Activated CD4-positive, alpha-beta memory T cell treated with anti-CD3 and anti-CD28 coated beads for 36 hours (primary cell): ENCODE measurements at places on chromosomes 6 and 20.

- peak; percentile 20 for DNase-seq
Observed at GRCh38 chr6:12957321-12958051, 240.9 kb downstream of the PHACTR1 start.

DNA sequence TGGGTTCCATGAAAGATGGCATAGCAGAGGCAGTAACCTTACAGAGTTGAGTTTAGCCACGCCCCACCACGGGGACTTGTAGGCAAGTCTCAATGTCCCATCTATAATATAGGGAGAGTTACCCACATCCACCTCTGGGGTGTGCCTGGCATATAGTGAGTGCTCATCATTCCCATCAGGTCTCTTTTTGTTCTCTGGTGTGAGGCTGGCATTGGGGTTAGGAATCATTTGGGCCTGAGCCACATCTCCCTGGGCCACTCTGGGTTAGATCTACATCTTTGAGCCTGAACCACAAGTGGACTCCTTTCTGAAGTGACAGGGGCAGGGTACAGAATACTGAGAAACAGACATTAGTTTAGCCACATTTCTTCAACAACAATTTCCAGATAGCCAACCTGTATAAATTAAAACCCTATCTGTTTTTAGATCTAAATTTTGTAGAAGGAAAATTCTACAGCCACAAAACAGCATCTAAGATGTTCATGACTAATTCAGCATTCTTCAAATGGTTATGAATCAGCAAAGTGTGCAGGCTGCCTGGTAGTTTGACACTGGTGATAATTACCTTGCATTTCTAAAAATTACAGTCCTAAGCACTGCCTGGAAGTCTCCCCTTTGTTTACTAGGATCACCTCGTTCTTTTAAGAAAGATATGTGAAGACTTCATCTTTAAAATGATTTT lies 20.1 kb downstream of the RNF24 start:
- DNase-seq, result peak; percentile 50

DNA sequence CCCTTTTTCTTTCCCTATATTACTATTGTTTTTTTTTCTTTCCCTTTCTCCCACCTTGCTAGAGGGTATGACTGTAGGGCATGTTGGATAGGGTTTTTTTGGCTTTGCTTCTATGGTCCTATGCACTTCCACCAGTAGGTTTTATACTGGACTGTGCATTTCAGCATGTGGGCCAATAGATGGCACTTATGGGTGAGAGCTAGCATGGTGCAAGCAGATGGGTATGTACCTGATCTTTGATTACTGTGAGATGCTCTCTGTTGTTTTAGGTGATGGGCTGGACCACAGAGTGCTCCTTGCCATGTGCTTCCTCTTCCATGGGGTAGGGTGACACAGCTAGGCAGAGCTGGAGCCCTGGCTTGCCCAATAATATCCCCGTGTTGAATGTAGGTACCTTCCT lies 128.5 kb upstream of the CHD6 start:
- no peak for DNase-seq

DNA sequence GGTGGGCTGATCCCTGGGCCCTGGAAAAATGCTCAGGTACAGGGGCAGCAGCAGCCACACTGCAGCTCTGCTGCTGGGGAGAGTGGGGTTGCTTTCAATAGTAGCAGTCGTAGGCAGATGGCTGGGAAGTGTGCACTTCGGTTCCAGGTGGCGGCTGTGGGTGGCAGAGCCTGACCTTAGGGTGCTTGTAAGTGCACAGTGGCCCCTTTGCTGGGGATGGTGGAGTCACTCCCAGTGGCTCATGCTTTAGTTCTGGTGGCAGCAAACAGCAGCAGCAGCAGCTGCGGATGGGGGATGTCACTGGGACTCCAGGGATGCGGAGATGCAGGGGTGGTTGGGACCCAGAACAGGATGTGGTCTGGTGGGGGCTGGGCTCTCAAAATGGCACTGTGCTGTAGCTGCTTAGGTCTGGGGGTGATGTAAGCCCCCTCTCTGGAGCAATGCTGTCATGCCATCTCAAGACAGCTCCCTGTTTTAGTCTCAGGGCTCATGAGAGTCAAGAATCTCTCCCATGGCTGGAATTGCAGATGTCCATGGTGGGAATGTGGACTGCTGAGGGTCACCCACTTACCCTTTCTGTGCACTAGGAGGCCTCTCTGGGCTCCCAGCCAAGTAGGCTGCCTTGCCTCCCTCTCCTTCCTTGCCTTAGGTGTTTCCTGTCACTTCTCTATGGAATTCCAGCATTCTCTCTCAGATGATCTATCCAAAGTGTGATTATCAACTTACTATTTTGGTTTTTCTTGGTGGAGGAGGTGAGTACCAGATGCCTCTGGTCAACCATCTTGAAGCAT lies 146.7 kb upstream of the SLC22A23 start:
- no peak for DNase-seq

DNA sequence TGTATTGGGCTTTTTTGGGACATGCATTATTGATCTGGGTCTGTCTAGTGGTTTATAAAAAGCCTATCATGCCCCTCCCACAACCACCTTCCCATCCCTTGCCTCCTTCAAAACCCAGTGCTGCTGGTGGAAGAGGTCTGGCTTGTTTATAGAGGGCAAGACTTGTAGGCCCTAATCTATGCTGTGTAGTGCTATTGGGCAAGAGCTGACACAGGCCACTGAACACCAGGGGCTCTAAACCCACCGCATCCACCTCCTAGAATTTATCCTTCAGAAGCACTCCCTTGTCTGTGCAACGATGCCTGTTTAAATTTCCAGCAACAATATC lies 30.9 kb downstream of the SULF2 start:
- no peak for DNase-seq

DNA sequence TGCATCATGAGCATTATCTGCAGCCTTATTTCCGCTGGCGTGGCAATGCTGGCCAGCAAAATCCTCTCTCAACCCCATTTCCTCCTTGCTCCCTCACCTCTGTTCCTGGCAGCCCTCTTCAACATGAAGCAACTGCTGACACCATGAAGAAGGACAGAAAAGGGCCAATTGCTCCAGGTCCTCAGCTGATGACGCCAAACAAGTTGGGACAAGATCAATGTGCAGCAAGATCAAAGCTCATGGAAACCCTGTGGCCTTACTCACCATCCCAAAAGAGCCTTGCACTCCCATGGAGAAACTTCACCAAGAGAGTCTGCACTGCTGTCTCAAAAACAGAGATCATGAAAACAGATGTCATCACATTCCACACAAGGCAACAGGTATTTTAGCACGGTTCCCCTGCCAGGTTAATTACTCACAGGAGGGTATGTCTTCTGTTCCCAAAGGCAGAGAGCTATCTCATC lies 7.4 kb downstream of the GFOD1 start:
- DNase-seq, result no peak

- DNase-seq, result no peak
Observed at GRCh38 chr20:44020406-44021148, 105.9 kb downstream of the TOX2 start.

DNA sequence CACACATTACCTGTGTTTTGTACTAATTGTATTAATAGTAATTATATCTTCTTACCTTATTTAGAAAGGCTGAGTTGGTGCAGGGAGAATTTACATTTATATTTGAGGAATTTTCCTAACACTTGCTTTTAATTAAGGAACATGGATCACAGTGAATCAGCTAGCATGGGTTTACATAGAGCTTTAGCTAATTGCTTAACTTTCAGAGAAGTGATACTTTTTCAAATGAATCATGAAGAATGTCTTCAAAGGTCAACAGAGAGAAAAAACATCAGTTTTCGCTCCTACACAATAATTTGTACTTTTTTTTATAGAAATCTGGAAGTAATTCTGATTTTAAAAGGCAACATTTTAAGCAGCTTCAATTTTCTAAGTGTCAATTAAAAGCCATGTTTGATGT lies 195.0 kb upstream of the HEY2 start:
- DNase-seq, result no peak

- DNase-seq, result peak; percentile 36
Observed at GRCh38 chr6:14784596-14785492, 461.0 kb upstream of the JARID2 start.

DNA sequence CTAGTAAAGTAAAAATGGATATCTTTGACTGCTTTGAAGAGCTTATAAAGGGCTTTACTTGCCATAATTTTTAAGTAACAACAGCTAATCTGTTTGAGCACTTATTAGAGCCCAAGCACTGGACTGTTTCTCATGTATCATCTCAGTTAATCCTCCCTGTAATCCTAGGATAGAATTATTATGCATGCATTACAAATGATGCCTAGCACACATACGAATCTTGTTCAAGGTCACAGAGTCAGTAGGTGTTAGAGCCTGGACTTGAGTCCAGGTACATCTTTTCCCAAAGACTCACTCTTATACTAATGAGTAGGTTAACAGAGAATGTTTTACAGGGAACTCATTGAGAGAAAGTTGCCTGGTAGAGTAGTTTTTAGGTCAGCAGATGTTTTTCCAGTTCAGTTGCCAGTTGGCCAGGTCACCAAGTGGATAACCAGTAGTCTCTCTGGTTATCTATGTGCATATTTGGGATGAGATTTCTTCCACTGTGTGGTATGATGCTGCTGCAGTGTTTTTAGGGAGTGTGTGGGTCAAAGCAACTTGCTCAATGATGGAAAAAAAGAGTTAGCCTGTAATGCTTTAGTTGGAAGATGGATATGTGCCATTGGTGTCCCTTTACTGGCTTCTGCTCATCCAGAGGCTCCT lies 32.3 kb upstream of the LAMA4 start:
- no peak for DNase-seq

DNA sequence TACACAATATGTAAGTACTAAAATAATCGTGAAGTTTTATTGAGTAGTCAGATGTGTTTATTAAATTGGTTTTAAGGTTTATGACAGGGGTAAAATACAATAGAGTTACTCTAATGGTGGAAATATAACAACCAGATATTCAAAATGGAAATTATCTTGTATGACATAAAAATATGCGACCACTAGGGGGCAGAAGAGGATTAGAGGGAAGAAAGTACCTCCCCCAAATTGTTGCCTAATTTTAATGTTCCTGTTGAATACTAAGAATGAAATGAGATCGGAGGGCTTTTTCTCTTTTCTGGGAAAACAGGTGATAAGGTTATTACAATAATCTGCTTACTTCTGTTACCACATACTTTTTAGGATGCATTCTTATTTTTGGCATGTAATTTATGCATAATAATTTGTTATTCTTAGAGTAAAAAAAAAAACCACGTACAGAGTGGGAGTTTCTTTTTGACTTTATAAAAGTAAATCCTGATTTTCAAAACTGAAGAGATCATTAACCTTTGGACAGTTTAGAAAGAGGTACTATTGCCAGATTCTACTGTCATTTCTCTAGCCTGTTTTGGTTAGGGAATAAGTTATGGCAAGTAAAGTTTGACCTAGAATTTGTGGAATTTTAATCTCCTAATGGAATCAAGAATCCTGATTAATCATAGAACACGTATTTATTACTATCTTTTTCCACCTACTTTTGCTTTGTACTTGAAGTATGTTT lies 159.2 kb downstream of the CD109 start:
- DNase-seq, result no peak

DNA sequence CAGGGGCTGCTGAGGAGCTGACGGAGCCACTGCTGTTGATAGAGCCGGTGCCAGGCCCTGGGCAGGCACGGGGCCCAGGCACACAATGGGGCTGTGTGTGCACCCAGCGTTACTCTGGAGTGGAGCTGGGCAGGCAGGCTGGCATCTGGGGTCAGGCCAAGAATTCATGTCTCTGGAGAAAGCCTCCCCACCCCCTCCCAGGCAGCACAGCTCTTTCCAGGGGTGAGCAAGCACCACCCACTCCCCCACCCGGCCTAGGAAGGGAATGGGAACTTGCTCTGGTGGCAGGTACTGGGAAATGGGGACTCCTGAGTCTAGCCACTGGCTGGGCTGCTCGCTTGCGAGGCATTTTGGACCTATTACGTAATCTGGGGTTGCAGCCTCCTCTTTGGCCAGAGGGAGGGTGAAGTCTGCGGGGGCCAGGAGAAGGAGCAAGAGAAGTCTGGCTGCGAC lies 22.7 kb downstream of the TFEB start:
- DNase-seq, result no peak

- no peak for DNase-seq
Observed at GRCh38 chr6:6678185-6678671, 89.7 kb downstream of the LY86 start.

DNA sequence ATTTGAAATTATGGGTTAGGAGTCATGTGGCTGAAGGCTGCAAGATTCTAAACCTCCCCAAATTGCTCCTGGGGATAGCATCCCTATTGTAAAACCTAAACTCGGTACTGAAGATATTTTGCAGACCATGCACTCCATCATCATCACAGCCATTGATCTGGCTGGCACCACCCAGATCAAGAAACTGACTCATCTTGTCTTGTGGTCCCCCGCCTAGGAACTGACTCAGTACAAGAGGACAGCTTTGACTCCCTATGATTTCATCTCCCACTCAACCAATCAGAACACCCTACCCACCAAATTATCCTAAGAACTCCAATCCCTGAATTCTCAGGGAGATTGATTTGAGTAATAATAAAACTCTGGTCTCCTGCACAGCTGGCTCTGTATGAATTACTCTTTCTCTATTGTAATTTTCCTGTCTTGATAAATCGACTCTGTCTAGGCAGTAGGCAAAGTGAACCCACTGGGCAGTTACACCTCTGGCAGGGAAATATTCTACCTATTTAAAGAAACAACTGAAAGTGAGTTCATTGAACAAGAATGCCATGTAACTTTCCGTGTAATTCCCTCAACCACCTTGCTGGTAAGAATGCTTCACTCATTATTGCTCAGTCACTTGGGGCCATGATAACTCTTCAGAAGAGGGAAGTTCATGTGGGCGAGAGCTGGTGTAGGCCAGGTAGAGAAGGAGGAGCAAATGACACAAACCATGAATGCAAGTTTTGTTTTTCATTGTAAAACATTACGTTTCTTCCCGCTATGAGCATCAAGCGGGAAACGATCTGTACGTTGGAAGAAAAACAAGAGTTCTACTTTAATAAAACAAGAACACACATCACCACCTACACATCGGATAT lies 602.9 kb upstream of the ARID1B start:
- DNase-seq, result peak; percentile 74

GRCh38 chr6:13760307-13761304 lies 49.0 kb upstream of the RANBP9 start:
- no peak for DNase-seq

DNA sequence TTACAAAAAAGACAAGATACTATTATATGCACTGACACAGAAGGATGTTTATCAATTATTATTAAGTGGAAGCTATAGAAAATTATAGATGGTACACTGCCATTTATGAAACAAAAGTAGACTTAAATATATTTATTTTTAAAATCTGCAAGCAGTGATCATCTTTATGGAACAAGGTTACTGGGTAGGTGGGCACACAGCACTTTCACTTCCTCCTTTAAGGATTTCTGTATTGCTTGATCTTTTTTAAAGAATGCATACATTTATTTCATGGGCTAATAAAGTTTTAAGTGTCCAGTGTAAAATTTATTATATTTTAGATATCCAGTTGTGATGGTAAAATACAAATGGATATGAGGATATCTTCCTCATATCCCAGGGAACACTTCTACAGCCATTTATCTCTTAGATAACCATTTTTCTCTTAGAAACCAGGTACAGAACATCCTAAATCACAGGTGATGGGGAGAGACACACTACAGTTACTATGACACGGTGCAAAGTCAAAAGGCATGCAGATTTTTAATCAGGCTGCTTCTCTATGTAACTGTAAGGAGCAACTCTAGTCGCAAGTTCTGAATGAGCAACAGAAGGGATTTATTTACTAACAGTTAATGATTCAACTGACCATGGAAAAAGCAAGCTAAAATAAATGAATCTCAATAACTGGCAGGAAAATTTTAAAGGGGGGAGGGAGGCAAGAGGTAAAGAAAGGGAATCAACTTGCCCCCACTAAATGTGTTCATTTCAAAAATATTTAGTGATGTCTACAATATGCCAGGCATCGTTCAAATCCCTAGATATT lies 2.2 kb downstream of the FBXL4 start:
- no peak for DNase-seq
